Tibial nerve (tissue), 4 donors: ENCODE measurements at places on chromosomes 6 and 20.

DNA sequence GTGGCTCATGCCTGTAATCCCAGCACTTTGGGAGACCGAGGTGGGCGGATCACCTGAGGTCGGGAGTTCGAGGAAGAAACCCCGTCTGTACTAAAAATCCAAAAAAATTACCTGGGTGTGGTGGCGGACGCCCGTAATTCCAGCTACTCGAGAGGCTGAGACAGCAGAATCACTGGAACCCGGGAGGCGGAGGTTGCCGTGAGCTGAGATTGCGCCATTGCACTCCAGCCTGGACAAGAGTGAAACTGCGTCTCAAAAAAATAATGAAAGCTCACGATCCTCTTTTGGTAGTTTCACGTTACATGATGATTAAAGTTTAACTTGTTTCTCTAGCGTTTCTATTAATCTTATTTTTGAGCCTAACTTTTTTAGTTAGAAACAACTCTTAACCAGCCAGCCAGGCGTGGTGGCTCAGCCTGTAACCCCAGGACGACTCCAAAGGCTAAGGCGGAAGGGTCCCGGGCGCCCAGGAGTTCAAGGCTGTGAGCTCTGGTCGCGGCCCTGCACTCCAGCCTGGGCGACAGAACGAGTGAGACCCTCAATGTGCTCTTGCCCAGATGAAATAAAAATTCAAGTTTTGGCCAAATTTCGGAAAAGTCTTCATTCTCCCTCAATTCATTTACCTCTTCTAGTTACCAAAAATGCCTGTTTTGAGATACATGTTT, 1.2 kb upstream of the WRNIP1 start:
- H3K27ac ChIP-seq = peak overlapping the region; percentile 89
- no peak for DNase-seq
- peak overlapping the region; percentile 85 for H3K4me3 ChIP-seq
- H3K36me3 ChIP-seq = no peaks in the 10 kb centered on the region

GRCh38 chr6:87396595-87397392, 11.0 kb upstream of the CFAP206 start:
- no peak for DNase-seq
- no peaks in the 10 kb centered on the region for H3K4me1 ChIP-seq
- no peak overlapping the region for H3K27ac ChIP-seq
- H3K36me3 ChIP-seq = no peaks in the 10 kb centered on the region

GRCh38 chr6:13872681-13873080, 52.1 kb upstream of the RNF182 start:
- no peaks in the 10 kb centered on the region for H3K27me3 ChIP-seq
- H3K4me3 ChIP-seq = no peak overlapping the region
- no peak overlapping the region for H3K27ac ChIP-seq
- H3K4me1 ChIP-seq = peaks cover 9% of the 10 kb centered on the region

DNA sequence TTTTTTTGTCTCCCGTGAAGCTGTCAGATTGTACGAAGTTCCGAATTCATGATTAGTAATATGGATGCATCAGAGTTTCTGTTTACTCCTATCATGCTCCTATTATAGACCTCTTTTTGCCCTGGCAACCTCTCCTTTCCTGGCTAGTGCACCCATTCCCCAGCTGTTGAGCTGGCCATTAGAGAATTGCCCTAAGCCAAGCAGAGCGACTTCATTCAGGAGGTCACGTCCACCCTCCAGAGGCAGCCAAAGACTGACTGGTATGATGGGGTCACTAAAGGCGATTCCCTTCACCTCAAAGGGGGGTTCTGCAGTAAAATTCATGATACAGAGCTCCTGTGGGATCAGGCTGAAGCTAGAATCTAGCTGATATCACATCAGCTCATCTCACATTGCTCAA, 351.9 kb downstream of the BTBD3 start:
- no peak overlapping the region for H3K27ac ChIP-seq
- H3K27me3 ChIP-seq = no peaks in the 10 kb centered on the region
- H3K4me3 ChIP-seq = no peak overlapping the region
- no peaks in the 10 kb centered on the region for H3K4me1 ChIP-seq
- no peaks in the 10 kb centered on the region for H3K36me3 ChIP-seq

DNA sequence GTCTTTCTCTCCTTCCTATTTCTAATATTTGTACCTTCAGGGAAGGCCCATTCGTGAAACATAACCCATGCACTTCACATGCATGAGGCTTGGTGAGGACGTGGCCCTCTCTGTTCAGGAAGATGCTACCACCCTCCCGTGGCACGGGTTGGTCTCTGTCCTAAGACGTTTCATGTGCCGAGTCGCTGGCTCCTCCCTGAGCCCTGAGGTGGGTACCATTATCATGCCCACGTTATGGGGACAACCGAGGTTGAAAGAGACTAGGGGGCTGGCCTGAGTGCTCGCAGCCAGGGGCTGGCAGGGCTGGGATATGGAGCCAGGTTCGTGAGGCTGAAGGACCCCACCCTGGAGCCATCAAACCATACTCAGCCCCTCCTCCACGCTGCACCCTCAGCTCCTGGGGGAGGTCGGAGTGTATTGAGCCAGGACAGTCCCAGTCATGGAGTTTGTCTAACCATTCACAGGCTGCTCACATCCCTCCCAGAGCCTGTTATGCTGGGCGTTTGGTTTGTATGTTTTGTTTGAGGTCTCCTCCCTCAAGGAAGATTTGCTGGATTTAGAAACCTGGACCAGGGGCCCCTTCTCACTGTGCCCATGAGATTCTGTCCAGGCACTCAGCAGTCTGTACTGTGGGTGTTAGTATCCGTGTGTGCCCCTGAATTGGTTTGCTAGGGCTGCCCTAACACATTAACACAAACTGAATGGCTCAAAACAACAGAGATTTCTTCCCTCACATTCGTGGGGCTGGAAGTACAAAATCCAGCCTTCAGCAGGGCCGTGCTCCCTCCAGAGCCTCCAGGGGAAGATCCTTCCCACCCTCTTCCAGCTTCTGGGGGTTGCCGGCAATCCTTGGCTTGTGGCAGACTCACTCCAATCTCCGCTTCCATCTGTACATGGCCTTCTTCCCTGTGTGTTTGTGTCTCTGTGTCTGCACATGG, 88.3 kb downstream of the ANKRD60 start:
- no peaks in the 10 kb centered on the region for H3K4me1 ChIP-seq
- no peak for DNase-seq
- no peaks in the 10 kb centered on the region for H3K36me3 ChIP-seq
- no peak overlapping the region for H3K4me3 ChIP-seq

GRCh38 chr20:56439771-56440291, 27.8 kb downstream of the CASS4 start:
- no peak overlapping the region for H3K4me3 ChIP-seq
- H3K27ac ChIP-seq = no peak overlapping the region
- H3K27me3 ChIP-seq = no peaks in the 10 kb centered on the region
- DNase-seq = no peak

DNA sequence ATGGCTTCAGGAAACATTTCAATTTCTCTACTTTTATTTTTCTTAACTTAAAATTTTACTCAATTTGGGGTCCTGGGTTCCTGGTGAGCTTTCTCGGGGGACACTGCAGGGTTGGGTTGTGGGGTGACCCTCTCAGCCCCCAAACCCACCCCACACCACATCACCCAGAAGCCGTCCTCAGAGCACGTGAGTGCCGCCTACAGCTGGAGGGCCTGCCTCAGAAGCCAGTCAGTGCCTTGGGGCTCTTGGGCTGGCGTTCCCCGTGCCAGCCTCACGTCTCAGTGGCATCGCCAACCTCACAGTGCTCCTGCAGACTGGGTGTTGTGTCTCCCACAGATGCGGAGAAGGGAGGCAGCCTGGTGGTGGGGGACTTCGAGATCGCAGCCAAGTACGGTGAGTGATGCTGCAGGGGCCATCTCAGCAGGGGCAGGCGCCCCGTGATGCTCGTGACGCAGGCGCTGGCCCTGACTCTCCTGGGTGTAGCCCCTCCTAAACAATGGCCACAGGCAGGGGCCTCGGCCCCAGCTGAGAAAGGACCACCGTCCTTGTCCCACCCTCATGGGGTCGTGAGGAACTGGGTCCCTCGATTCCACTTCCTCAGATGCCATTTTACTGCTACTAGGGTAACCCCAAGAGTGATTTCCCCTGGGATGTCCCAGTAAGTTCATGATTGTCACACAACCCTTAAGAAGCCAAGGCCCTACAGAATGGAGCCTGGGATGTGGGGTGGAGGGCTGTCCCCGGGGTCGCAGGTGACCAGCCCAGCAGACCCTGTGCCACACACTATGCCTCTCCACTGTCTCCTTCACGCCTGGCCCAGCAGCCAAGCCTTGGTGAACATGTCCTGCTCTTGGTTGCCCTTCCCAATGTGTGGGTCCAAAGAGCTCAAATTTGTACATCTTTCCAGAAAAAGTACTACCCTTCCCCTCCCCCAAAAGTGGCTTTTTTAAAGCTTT, 23.8 kb upstream of the PYGB start:
- no peak for DNase-seq
- H3K4me1 ChIP-seq = peaks cover 12% of the 10 kb centered on the region
- H3K4me3 ChIP-seq = no peak overlapping the region
- H3K27ac ChIP-seq = peak overlapping the region; percentile 64
- H3K27me3 ChIP-seq = no peaks in the 10 kb centered on the region

DNA sequence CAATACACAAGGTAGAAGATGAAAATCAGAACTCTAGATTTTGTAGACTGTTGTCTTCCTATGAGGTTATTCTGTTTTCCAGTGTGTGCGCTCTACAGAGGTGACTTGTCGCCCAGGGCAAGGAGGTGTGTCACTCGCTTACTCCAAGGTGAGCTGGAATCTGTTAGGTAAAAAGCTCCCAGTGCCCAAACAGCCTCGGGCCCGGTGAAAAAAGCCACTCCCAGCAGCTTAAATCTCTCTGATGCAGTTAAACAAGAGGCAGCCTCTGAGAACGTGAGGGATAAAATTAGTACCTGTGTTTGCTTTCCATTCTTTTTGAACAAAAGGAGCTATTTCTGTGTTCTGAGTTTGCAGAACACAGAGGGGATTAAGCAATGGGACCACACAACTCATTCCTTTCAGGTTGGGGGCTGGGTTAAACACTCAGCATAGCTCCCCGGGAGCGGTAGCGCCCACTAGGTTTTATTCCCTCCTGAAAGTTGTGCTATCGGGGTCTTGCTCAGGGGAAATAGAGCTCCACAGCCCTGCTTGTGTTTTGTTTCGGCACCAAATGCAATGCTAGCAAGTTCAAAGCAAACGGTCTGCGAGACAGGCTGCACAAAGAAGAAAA, 181.2 kb downstream of the FOXA2 start:
- no peak for DNase-seq
- H3K4me3 ChIP-seq = no peak overlapping the region
- peaks cover 3% of the 10 kb centered on the region for H3K4me1 ChIP-seq

- no peaks in the 10 kb centered on the region for H3K36me3 ChIP-seq
- H3K27ac ChIP-seq = no peak overlapping the region
- H3K27me3 ChIP-seq = no peaks in the 10 kb centered on the region
- H3K4me1 ChIP-seq = no peaks in the 10 kb centered on the region
- no peak overlapping the region for H3K4me3 ChIP-seq
- DNase-seq = no peak
Measured at GRCh38 chr6:63440594-63440993, 120.8 kb upstream of the LGSN start.

- H3K4me3 ChIP-seq = no peak overlapping the region
- no peaks in the 10 kb centered on the region for H3K36me3 ChIP-seq
- no peaks in the 10 kb centered on the region for H3K27me3 ChIP-seq
- peaks cover 9% of the 10 kb centered on the region for H3K4me1 ChIP-seq
Measured at GRCh38 chr20:5531318-5532081, 214.7 kb upstream of the PROKR2 start.

DNA sequence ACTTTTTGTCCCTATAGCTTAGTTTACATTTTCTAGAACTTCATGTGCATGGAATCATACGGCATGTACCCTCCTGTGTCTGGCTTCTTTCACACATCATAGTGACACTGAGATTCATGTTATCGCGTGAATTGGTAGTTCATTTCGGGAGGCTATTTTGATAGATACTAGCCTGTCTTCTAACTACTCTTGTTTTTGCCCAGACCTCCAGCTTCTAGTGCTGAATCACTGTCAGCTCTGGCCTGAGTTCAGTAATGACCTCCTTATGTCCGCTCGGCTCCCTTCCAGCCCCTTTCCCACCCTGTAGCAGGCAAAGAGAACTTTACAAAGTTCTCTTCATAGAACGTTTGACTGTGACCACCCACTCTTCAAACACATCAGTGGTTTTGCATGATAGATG, 14.1 kb downstream of the MYBL2 start:
- H3K4me3 ChIP-seq = no peak overlapping the region
- H3K36me3 ChIP-seq = no peaks in the 10 kb centered on the region
- no peak for DNase-seq
- H3K27me3 ChIP-seq = no peaks in the 10 kb centered on the region
